ENCODE measurements at places on chromosomes 4 and X. TPM values are rescaled to one million over a fixed set of nuclear protein-coding genes. Genes with fewer than 3 reads are reported as not detected.

GRCh38 chrX:54928876-54929275 lies 8.3 kb downstream of the TRO start:
- no peaks in the 10 kb centered on the region for H3K4me1 ChIP-seq
- H3K36me3 ChIP-seq, result no peaks in the 10 kb centered on the region
- H3K4me3 ChIP-seq, result no peak overlapping the region
- no peak overlapping the region for H3K27ac ChIP-seq
- no peaks in the 10 kb centered on the region for H3K27me3 ChIP-seq

ARHGEF9 gene
- total RNA-seq, result 26.8 TPM

DNA sequence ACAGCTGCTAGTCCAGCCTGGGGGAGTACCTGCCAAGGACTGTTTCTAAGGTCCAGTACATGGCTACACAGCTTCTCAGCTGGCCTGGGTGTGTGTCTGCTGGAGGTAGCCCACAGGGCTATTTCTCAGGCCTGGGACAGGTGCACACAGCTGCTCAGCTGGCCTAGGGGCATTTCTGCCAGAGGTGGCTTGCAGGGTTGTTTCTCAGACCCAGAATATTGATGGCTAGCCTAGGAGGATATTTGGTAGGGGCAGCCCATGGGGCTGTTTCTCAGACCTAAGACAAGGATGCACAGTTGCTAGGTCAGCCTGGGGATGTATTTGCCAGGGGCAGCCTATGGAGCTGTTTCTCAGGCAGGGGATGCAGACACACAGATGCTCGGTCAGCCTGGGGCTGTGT lies 29.4 kb downstream of the RAB28 start:
- peaks cover 21% of the 10 kb centered on the region for H3K36me3 ChIP-seq
- H3K27ac ChIP-seq, result no peak overlapping the region
- H3K4me3 ChIP-seq, result no peak overlapping the region
- H3K4me1 ChIP-seq, result no peaks in the 10 kb centered on the region

CDS1 gene
- 22.4 TPM for total RNA-seq

- H3K27ac ChIP-seq, result no peak overlapping the region
- no peaks in the 10 kb centered on the region for H3K36me3 ChIP-seq
- no peak overlapping the region for H3K4me3 ChIP-seq
These were observed 33.8 kb downstream of the CXCL1 start for GRCh38 chr4:73902817-73903547.

MAGEA10 gene
- not detected for total RNA-seq

GRCh38 chr4:101291198-101291597 lies 56.1 kb downstream of the PPP3CA start:
- no peak for DNase-seq
- no peaks in the 10 kb centered on the region for H3K27me3 ChIP-seq
- H3K4me1 ChIP-seq, result peaks cover 49% of the 10 kb centered on the region
- H3K27ac ChIP-seq, result no peak overlapping the region
- no peak overlapping the region for H3K4me3 ChIP-seq

- no peak overlapping the region for H3K4me3 ChIP-seq
- H3K27me3 ChIP-seq, result no peaks in the 10 kb centered on the region
- H3K36me3 ChIP-seq, result no peaks in the 10 kb centered on the region
- H3K27ac ChIP-seq, result no peak overlapping the region
- DNase-seq, result peak; percentile 61
These were observed 23.7 kb downstream of the DCHS2 start for GRCh38 chr4:154467886-154468285.

SHROOM3 gene
- 46.4 TPM for total RNA-seq

KLHL4 gene
- total RNA-seq, result 3.4 TPM

DNA sequence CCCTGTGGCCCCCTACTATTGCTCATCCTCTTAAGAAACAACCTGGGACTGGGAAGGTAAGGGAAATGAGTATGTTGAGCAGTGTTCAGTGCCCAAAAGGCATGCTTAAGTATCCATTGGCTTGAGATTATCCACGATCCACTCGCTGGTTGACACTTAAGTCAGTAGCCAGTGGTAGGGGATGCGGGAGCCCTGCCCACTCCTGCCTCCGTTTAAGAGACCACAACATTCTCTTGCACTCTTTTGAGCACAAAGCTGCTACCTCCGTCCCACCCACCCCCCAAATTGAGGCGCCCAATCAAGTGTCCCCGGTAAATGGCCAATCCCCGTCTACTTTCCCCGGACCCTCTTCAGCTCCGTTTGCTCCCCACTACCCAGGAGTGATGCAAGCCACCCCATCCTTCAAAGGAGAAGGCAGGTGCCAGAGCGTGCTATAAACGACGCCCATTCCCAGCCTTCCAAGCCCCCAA lies 25.0 kb downstream of the UTP14A start:
- peaks cover 18% of the 10 kb centered on the region for H3K36me3 ChIP-seq
- peak overlapping the region; percentile 62 for H3K27ac ChIP-seq
- peak overlapping the region; percentile 56 for H3K4me3 ChIP-seq
- no peaks in the 10 kb centered on the region for H3K4me1 ChIP-seq
- no peaks in the 10 kb centered on the region for H3K27me3 ChIP-seq

DNA sequence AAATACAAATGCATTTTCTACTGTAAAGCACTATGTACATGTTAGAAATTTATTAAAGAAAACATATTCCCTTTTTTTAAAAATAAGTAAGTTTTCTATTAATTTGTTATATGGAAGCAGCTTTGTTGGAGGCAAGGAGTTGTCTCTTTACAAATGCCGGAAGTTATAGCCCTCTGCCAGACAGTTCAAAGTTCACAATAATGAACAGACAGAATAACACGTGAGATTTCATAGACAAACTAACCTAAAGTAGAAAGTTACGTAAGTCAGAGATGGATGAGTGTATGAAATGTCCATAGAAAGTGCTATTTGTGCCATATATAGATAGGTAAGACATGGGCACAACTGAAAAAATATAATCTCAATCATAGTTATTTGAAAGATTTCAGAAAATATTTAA lies 43.9 kb upstream of the NEIL3 start:
- H3K27me3 ChIP-seq, result no peaks in the 10 kb centered on the region
- no peak for DNase-seq
- no peaks in the 10 kb centered on the region for H3K36me3 ChIP-seq
- no peak overlapping the region for H3K27ac ChIP-seq
- H3K4me1 ChIP-seq, result no peaks in the 10 kb centered on the region

CTAG1A gene
- total RNA-seq, result not detected

F9 gene
- not detected for total RNA-seq

DNA sequence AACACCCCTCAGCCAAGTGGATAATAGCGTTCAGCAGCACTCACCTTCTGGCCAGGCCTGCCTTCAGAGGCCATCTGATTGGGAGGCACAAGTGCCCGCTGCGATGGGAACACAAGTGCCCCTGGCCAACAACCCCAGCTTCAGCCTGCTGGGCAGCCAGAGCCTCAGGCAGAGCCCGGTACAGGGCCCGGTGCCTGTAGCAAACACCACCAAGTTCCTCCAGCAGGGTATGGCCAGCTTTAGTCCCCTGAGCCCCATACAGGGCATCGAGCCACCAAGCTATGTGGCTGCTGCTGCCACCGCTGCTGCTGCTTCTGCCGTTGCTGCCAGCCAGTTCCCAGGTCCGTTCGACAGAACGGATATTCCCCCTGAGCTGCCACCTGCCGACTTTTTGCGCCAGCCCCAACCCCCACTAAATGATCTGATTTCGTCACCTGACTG lies 55.9 kb upstream of the MTM1 start:
- no peaks in the 10 kb centered on the region for H3K36me3 ChIP-seq
- no peaks in the 10 kb centered on the region for H3K4me1 ChIP-seq
- H3K4me3 ChIP-seq, result no peak overlapping the region
- no peak for DNase-seq
- no peak overlapping the region for H3K27ac ChIP-seq
- no peaks in the 10 kb centered on the region for H3K27me3 ChIP-seq

PAGE2B gene
- total RNA-seq, result not detected

- DNase-seq, result no peak
- peaks cover 73% of the 10 kb centered on the region for H3K27me3 ChIP-seq
- H3K4me1 ChIP-seq, result no peaks in the 10 kb centered on the region
- H3K4me3 ChIP-seq, result no peak overlapping the region
- H3K27ac ChIP-seq, result no peak overlapping the region
These were observed 89.0 kb downstream of the FAM53A start for GRCh38 chr4:1594871-1595788.

ACSL1 gene
- total RNA-seq, result 270 TPM

DNA sequence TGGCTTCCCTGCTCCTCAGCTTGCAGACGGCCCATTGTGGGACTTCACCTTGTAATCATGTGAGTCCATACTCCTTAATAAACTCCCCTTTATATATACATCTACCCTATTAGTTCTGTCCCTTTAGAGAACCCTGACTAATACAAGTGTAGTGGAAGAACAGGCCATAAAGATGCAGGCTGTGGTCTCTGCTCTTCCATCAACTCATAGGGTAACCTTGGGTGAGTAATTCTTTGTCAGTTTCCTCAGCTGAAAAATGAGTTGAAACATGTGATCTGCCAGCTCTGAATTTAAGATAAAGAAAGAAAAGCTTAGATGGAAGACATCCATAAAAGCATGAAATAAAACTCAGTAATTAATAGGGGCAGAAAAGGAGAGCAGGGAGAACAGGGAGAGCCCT lies 103.6 kb downstream of the ENOX2 start:
- no peaks in the 10 kb centered on the region for H3K36me3 ChIP-seq
- H3K4me1 ChIP-seq, result no peaks in the 10 kb centered on the region
- no peak overlapping the region for H3K4me3 ChIP-seq
- H3K27me3 ChIP-seq, result no peaks in the 10 kb centered on the region

LAMP2 gene
- total RNA-seq, result 160 TPM

GRCh38 chr4:153114771-153115321 lies 89.4 kb upstream of the TRIM2 start:
- no peak for DNase-seq
- H3K4me1 ChIP-seq, result peaks cover 3% of the 10 kb centered on the region
- no peak overlapping the region for H3K4me3 ChIP-seq
- H3K27me3 ChIP-seq, result no peaks in the 10 kb centered on the region
- peak overlapping the region; percentile 58 for H3K27ac ChIP-seq
- H3K36me3 ChIP-seq, result no peaks in the 10 kb centered on the region

SLC6A14 gene
- total RNA-seq, result 70.8 TPM

- no peaks in the 10 kb centered on the region for H3K36me3 ChIP-seq
- H3K27ac ChIP-seq, result no peak overlapping the region
- DNase-seq, result no peak
- H3K27me3 ChIP-seq, result no peaks in the 10 kb centered on the region
- H3K4me1 ChIP-seq, result no peaks in the 10 kb centered on the region
These were observed 17.6 kb upstream of the WAS start for GRCh38 chrX:48665991-48666390.

DNA sequence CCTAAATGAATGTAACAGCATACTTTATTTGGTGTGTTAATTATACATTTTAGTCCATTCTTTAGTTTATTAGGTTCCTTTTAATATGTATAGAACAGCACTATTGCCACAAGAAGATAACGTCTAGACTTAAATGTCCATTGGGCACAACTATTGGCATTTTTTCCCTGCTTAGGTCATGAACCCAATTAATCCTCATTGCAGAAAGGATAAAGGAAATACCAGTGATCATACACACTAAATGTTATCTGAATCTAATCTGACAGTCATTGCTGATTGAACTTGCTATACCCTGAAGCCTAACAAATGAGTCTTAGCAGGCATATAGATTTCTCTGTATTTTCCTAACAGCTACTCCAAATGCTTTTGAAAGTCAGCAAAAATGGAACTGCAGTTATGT lies 2250.0 kb upstream of the AGA start:
- no peaks in the 10 kb centered on the region for H3K36me3 ChIP-seq
- DNase-seq, result no peak
- H3K27me3 ChIP-seq, result no peaks in the 10 kb centered on the region
- no peaks in the 10 kb centered on the region for H3K4me1 ChIP-seq
- H3K4me3 ChIP-seq, result no peak overlapping the region

IGSF1 gene
- not detected for total RNA-seq

DNA sequence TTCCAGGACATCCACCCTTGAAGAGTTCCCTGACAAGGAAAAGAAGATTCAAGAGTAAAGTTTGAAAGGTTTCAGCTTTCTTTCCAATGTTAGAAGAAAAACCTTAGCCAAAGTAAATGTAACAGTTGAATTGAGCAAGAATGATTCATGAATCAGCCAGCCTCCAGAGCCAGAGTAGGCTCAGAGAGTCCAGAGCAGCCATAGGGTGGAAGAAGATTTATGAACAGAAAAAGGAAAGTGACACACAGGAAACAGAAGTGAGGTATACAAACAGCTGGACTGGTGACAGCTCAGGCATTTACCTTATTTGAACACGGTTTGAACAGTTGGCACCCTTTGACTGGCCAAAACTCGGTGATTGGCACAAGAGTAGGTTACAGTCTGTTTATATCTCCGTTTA lies 63.2 kb downstream of the QDPR start:
- H3K36me3 ChIP-seq, result no peaks in the 10 kb centered on the region
- H3K27me3 ChIP-seq, result no peaks in the 10 kb centered on the region
- DNase-seq, result no peak
- no peak overlapping the region for H3K4me3 ChIP-seq

UNC5C gene
- total RNA-seq, result 14.4 TPM

SPRY1 gene
- 95.5 TPM for total RNA-seq

DNA sequence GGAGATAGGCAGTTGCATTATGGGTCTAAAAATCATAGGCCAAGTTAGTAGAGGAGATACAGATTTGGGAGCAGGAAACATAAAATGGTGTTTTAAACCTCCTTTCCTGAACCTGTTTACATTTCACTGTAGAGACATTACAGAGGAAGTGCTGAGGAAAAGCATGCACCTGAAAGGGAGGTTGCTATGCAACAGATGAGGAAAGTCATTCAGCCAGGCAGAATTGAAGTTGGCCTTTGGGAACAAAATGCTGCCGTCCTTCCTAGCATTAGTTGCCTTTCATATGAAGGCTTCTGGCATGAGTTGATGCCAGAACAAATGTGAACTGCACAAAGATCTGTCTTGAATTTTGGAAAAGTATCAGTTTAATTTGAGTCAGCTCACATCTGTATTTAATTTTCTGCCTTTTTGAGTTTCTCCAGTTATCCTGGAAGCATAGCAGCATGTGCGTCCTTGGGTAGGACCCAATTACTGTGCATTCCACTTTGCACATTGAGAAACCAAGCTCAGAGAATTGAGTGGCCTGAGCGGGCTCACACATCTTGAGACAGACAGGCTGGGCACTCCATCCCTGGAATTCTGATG lies 38.2 kb downstream of the MAGED1 start:
- no peak overlapping the region for H3K4me3 ChIP-seq
- no peaks in the 10 kb centered on the region for H3K4me1 ChIP-seq

DNA sequence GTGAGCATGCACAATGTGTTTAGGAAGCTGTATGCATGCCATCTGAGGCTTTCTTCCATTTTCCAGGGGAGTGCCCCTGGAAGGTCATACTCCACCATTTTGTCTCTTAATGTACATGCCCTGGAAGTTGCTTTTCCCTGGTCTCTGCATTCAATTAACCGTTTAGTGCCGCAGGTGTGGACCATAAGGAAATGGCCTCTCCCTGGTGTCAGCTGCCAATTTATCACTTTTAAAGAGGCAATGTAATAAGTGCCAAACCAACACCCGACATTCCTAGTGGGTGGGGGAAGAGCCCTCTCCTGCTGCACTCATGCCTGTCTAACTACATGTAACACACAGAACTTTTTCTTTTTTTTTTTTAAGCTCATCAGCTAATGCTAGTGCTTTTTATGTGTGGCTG lies 7.1 kb upstream of the BST1 start:
- no peak for DNase-seq

DNA sequence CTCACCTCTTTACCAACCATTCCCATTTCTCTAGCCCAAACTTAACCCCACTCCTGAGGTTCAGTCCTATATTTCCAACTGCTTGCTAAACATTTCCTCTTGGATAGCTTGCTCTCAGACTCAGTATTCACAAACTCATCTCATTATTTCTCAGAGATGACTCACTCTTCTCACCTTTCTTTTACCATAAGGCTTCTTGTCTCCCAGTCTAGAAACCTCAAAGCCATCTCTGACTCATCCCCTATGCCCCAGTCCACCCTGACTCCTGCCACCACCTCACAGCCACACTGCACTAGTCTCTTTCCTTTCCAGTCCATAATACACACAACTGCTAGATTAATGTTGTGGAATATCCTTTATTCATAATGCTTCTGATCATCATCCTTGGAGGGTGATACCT lies 4.8 kb downstream of the FRMPD3 start:
- H3K4me1 ChIP-seq, result no peaks in the 10 kb centered on the region
- H3K27ac ChIP-seq, result no peak overlapping the region
